ENCODE measurements at places on chromosomes 16 and 17.
A peak's percentile ranks its signal among the peaks of the same experiment; 100 is the strongest.

GRCh38 chr17:72592242-72592966 lies 471.6 kb downstream of the SOX9 start:
- DNase-seq, result peak; percentile 91

GRCh38 chr17:58316260-58316960 lies 12.2 kb downstream of the TSPOAP1 start:
- no peak for DNase-seq

DNA sequence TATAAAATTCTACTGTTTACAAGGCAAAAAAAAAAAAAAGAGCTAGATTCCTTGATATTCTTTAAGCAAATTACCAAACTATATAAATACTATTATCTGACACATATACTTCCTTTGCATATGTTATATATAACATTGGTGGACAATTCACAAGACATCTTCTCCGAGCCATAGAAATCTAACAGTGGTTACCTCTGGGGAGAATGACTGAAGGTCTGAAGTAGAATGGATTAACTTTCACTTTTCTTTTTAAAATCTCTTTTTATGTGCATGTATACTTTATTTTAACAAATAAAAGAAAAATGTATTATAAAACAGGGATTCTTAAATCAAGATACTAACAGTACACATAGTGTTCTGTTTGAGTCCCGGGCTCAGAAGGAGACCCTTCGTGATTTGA lies 131.0 kb downstream of the MRTFB start:
- no peak for DNase-seq

DNA sequence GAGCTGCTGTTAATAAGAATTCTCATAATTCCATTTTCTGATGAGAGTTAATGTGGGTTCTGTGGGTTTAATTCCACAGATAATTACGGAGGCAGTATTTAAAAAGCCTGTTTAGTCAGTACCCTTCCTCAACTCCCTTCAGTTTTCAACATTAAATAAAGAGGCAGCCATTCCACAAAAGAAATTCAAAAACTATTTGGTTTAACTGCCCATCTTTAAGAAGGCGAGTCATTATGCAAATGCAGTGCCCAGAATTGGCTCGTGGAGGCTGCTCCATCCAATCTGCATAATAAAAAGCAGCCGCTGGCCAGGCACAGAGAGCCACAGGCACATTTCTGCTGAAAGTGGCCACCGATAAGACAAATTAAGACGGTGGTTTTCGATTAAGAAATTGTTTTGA lies 194.4 kb upstream of the TOX3 start:
- DNase-seq, result no peak

- no peak for DNase-seq
These were observed 48.9 kb downstream of the SNX29 start for GRCh38 chr16:12025472-12025871.

DNA sequence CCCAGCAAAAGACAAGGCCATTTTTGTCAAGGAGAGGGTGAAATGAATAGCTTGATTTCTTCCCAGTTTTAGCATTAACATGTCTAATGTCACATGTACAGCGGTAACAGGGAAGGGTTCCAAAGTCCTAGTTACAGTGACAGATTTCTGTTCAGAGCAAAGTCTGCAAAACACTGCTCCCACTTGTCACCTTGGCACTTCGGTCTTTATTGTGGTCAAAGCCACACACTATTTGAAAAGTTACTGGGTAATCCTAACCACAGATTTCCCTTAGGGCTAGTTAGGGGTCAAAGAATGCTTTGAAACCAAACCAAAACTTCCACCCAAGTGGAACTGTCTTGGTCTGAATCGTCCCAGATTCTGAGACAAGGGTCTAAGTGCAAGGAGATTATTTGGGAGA lies 455.6 kb downstream of the HS3ST3B1 start:
- no peak for DNase-seq

DNA sequence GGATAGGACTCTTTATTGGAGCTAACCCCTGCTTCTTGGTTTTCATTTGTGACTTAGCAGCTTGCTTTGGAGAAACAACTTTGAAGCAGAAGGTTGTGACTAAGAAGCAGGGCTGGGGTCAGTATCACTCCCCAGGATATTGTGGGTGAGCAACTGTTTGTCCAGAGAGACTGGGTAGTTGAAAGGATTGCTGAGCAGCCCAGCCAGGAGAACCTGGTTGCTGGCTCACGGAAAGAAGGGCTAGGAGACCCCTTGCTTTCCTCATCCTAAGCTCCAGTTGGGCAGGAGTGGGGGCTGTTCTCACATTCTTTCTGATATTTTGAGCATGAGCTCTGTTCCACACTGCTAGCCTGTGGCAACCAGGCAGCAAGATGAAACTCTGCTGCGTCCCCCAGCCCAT lies 151.2 kb downstream of the CBLN1 start:
- no peak for DNase-seq

DNA sequence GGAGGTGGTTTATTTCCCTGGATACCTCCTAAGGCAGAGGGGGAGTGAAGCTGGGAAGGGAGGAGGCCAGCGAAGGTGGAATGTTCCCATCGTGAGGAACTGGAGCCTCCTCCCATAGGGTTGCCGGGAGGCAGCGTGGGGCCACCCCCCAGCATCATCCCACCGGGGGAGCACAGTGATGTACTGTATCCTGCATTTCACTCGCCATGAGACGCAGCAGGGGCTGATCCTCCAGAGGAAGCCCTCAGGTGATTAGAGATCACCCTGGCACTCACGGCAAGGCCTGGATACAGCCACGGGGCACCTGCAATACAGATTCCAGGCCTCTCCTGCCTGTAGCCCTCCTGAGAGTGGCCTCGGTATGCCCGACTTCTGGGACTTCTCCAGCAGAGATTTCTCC lies 25.5 kb upstream of the BEAN1 start:
- no peak for DNase-seq

DNA sequence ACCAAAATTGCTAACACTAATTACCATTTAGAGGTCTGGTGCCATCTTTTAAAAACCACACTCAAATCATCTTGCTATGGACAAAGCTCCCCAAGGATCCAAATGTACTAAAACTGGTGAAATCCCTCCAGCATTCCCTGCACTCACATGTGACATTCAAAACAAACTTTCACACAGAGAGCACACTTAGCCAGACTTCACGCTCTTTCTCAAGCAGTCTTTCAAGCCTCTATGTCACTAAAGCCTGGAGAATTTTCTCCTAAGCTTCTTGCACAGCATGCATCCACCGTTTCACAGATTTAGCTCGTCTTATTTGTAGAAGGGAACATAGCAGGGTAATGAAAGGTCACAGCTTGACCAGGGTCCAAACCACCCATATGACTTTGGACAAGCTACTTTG lies 19.3 kb downstream of the CMTM3 start:
- no peak for DNase-seq

- no peak for DNase-seq
These were observed 166.5 kb downstream of the AXIN2 start for GRCh38 chr17:65394811-65395472.

- peak; percentile 82 for DNase-seq
These were observed 1.3 kb downstream of the HGS start for GRCh38 chr17:81685108-81685507.

DNA sequence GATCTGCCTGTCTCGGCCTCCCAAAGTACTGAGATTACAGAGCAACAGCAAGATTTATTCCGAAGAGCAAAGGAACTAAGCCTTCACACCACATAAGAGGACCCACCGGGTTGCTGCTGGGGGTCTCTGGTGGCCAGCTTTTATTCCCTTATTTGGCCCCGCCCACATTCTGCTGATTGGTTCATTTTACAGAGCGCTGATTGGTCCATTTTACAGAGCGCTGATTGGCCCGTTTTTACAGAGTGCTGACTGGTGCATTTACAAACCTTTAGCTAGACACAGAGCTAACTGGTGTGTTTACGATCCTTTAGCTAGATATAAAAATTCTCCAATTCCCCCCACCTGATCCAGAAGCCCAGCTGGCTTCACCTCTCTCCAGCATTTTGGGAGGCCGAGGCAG lies 26.3 kb downstream of the COPRS start:
- DNase-seq, result no peak

DNA sequence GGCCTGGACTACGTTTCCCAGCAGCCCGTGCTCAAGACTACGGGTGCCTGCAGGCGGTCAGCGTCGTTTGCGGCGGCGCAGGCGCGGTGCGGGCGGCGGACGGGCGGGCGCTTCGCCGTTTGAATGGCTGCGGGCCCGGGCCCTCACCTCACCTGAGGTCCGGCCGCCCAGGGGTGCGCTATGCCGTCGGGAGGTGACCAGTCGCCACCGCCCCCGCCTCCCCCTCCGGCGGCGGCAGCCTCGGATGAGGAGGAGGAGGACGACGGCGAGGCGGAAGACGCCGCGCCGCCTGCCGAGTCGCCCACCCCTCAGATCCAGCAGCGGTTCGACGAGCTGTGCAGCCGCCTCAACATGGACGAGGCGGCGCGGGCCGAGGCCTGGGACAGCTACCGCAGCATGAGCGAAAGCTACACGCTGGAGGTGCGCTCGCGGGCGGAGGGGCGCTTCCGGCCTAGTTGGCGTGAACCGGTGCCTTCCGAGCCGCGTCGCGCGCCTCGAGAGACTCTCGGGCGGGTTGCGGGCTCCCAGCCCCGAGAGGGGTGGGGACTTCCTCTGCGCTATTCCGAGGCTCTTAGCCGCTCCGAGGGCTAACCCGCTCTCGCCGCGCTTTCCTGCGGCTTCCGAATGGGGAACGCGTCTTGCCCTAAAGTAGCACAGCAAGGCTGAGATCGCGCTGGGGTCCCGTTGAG lies at the start of gene RBL2:
TSS of gene RBL2 (plus strand) at position 95 of the 689 bp plus-strand sequence. CDS start at position 181, 86 bp downstream.
- peak; percentile 85 for DNase-seq

- DNase-seq, result peak; percentile 37
These were observed 7.3 kb downstream of the MFSD6L start for GRCh38 chr17:8791910-8792270.

DNA sequence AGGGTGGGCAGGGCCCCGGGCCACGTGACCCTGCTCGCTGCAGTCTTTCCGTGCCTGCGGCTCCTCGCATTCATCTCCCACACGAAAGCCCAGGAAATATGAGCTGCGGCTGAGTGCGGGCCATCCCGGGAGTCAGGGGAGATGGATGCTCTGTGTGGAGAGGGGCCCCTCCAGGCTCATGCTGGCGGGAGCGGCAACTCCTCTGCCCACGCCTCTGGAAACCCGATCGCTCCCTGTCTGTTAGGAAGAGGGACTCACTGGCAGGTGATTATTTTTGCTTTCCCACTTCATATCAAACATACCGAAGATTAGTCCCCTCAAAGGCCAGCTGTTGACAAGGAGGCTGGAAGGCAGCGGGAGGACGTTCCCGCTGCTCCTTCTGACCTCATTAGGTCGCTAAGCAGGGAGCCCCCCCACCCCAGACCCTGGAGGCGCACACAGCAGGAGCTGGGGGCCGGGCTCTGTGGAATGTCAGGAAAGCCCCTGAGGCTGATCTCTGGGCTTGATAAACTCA lies 228.5 kb downstream of the FOXL1 start:
- no peak for DNase-seq

- DNase-seq, result peak; percentile 39
These were observed 4.5 kb upstream of the ZC3H7A start for GRCh38 chr16:11801481-11802021.

DNA sequence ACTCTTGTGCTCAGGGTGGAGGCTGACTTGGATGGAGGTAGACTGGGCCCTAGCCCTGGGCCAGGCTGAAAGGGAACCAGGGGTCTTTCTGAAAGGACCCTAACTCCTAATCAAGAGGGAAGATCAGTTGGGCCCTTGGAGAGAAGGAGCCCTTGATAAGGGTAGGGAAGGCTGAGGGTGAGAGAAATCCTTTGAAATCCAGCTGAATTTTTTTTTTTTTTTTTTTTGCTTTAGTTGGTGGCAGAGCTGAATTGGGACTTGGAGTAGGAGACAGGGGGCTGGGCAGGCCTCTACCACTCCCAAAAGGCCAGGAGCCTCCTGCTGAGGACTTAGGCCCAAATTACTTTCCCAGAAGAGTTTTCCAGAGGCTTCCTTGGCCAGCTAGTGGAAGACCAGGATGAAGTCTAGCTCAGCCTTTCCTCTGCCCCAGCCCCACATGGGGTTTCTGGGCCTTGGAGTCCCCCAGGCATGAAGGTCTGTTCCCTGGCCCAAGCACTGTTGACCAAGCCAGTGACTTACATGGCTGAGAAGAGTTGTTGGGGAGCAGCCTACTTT lies 643 bp upstream of the HOXB3 start:
- DNase-seq, result no peak

- no peak for DNase-seq
These were observed 160.4 kb downstream of the WWOX start for GRCh38 chr16:78259873-78260272.

DNA sequence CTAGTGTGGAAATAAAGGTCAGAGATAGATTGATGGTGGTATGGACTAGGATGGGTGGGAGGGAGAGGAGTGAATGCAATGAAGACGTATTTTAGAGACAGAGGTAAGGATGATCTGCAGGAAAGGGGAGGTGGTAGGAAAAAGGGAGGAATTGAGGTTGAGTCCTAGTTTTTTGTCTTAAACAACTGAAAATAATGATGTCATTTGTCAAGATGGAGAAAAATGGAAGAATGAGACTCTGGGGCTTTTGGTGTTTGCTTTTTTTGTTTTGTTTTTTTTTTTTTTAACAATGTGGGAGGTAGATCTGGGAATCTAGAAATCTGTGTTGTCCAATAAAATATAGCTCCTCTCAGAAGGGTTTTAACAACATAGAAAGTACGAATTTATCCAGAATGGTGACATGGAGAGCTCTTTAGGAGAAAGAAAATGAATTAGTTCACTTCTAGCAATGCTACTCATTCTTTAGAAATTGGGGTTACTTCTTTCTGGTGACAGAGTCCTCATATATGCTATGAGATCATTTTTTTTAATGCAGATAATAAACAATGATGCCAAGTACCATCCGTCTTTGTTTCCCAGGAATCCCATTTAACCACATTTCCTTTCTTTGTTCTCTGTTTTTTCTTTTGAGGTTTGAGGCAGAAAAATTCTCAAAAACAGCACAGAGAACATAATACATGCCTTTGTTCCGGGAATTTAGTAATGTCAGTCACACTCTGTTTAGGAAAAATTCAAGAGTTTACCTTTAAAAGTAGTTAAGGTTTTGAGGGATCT lies 225.3 kb upstream of the COX10 start:
- no peak for DNase-seq

GRCh38 chr16:82880346-82880745 lies 253.6 kb downstream of the CDH13 start:
- DNase-seq, result peak; percentile 4

DNA sequence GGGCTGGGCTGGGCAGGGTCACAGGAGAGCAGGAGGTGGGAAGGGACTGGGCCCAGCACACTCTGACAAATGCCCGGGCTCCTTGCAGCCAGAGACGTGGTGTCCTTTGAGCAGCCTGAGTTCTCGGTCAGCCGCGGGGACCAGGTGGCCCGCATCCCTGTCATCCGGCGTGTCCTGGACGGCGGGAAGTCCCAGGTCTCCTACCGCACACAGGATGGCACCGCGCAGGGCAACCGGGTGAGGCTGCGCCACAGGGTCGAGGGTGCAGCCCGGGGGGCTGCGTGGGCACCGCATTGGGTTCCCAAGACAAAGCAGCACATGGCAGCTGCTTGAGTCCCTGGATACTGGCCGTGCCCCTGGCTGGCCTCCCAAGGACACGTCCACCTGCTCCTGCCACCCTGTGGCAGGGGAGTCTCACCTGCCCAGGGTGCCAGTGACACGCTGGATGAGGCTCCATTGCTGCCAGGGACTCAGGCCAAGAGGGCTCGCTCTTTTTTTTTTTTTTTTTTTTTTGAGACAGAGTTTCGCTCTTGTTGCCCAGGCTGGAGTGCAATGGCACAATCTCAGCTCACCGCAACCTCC lies 21.3 kb downstream of the GALK1 start:
- DNase-seq, result no peak
